ENCODE measurements at places on chromosomes 4 and X.

DNA sequence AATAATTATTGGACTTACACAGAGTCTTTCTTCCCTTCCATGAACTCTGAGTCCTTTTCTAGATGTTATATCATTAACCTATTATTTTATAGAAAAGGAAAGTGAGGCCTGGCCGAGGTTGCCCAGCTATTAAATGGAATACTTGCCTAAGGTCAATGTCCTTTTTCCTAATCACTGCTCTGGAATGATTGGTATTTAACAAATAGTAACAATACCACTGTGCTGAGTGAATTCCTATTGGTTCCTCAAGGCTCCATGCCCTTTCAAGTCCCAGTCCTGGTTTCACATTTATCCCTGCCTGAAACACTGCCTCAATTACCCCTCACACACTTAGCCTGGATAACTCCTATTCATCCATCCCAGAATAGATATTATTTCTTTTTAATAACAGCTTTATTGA, 6.2 kb downstream of the TCEAL9 start:
- no peak for DNase-seq

DNA sequence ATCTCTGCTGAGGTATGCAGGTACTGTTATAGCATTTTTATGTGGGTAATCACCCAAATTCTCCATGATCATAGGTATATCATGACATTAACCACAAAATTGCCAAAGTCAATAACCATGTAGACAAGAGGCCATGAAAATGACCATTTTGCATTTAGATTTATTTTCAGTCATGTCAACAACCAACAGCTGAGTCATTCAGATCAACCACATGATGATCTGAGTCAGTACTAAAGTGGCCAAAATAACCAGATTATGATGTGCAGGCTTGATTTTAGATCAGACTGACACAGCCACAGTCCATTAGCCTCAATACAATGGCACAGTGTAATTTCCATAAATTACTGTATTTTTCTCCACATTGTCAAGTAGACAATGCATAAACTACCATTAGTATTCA, 240.5 kb downstream of the GRIA3 start:
- DNase-seq = no peak

- DNase-seq = no peak
Observed at GRCh38 chr4:36278789-36279188, 2.6 kb upstream of the DTHD1 start.

GRCh38 chr4:151564321-151564720, 155.3 kb downstream of the FHIP1A start:
- no peak for DNase-seq
